ENCODE measurements at places on chromosomes 16 and 17. TPM values are rescaled to one million over a fixed set of nuclear protein-coding genes. Genes with fewer than 3 reads are reported as not detected.

CACNG4 gene
- 0.31 TPM for total RNA-seq

UMOD gene
- 65.7 TPM for total RNA-seq

TBC1D26 gene
- not detected for total RNA-seq

ZNRF1 gene
- total RNA-seq, result 23.1 TPM

DNA sequence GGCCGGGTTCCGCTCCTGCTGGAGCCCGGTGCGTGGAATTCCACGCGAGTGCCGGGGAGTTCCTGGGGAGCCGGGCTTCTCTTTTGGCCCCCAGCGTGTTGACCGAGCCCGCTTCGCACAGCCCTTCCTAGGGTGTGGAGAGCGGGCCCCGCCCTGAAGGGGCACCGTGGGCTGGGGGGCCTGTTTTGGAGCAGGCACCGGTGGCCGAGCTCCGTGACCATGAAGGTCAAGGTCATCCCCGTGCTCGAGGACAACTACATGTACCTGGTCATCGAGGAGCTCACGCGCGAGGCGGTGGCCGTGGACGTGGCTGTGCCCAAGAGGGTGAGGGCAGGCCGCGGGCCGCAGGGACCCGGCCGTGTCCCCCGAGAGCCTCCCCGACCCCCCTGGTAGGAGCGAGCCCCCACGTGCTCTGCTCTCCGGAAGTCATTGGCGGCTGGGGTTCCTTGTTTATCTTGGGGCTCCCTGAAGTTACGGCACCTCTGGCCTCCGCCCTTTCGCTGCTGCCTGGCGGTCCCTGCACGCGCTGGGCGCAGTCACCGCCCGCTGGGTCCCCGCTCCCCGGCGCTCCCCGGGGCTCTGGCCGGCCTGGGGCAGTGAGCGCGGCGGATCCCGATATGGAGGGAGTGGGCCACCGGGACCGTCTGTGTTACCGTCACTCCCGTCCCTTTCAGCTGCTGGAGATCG, 528 bp downstream of the HAGHL start:
- no peak for DNase-seq
- H3K27me3 ChIP-seq, result no peaks in the 10 kb centered on the region
- H3K4me1 ChIP-seq, result no peaks in the 10 kb centered on the region
- no peaks in the 10 kb centered on the region for H3K36me3 ChIP-seq
- no peak overlapping the region for H3K27ac ChIP-seq
- H3K4me3 ChIP-seq, result no peak overlapping the region

GRCh38 chr16:27444470-27444869, 42.5 kb downstream of the IL21R start:
- peak; percentile 15 for DNase-seq
- H3K4me3 ChIP-seq, result no peak overlapping the region
- H3K27ac ChIP-seq, result no peak overlapping the region
- peaks cover 3% of the 10 kb centered on the region for H3K4me1 ChIP-seq
- no peaks in the 10 kb centered on the region for H3K36me3 ChIP-seq
- no peaks in the 10 kb centered on the region for H3K27me3 ChIP-seq

- H3K27ac ChIP-seq, result no peak overlapping the region
- DNase-seq, result no peak
- no peaks in the 10 kb centered on the region for H3K36me3 ChIP-seq
- no peak overlapping the region for H3K4me3 ChIP-seq
- H3K27me3 ChIP-seq, result no peaks in the 10 kb centered on the region
Observed at GRCh38 chr17:31696703-31697325, 162.2 kb downstream of the COPRS start.

GRCh38 chr17:33266116-33266515, 27.0 kb downstream of the ASIC2 start:
- H3K27ac ChIP-seq, result no peak overlapping the region
- H3K36me3 ChIP-seq, result no peaks in the 10 kb centered on the region
- H3K4me1 ChIP-seq, result no peaks in the 10 kb centered on the region

DNA sequence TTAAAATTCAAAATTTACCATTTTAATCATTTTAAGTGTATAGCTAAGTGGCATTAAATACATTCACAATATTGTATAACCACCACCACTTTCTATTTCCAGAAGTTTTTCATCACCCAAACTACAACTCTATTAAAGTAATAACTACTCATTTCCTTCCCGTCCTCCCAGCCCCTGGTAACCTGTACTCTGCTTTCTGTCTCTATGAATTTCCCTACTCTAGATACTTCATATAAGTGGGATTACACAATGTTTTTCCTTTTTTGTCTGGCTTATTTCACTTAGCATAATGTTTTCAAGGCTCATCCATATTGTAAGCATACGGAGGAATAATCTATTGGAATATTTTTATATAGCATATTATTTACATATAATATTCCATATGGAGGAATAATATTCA, 29.7 kb downstream of the ESRP2 start:
- H3K27me3 ChIP-seq, result no peaks in the 10 kb centered on the region
- peaks cover 3% of the 10 kb centered on the region for H3K36me3 ChIP-seq
- no peak overlapping the region for H3K27ac ChIP-seq
- no peak overlapping the region for H3K4me3 ChIP-seq
- DNase-seq, result no peak

DNA sequence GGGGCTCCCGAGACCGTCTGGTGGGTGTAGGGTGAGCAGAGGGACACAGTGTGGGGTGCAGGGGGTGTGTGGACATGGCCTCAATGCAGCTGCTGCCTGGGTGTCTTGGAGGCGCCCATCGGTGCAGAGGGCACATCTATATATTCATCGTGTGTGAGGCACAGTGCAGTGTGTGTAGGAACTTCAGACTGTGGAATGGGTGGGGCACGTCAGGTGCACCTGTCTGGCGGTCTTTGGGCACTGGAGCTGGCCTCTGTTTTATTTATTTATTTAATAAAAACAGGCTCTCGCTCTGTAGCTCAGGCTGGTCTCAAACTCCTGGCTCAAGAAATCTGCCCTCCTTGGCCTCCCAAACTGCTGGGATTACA, 16.8 kb downstream of the LASP1 start:
- peaks cover 32% of the 10 kb centered on the region for H3K4me1 ChIP-seq
- H3K27ac ChIP-seq, result no peak overlapping the region
- no peak overlapping the region for H3K4me3 ChIP-seq
- H3K36me3 ChIP-seq, result peaks cover 16% of the 10 kb centered on the region
- no peaks in the 10 kb centered on the region for H3K27me3 ChIP-seq

- H3K27me3 ChIP-seq, result no peaks in the 10 kb centered on the region
- H3K36me3 ChIP-seq, result no peaks in the 10 kb centered on the region
- H3K27ac ChIP-seq, result peak overlapping the region; percentile 93
- H3K4me3 ChIP-seq, result peak overlapping the region; percentile 66
- peaks cover 14% of the 10 kb centered on the region for H3K4me1 ChIP-seq
Observed at GRCh38 chr17:80220736-80221215, 549 bp downstream of the SLC26A11 start.

DNA sequence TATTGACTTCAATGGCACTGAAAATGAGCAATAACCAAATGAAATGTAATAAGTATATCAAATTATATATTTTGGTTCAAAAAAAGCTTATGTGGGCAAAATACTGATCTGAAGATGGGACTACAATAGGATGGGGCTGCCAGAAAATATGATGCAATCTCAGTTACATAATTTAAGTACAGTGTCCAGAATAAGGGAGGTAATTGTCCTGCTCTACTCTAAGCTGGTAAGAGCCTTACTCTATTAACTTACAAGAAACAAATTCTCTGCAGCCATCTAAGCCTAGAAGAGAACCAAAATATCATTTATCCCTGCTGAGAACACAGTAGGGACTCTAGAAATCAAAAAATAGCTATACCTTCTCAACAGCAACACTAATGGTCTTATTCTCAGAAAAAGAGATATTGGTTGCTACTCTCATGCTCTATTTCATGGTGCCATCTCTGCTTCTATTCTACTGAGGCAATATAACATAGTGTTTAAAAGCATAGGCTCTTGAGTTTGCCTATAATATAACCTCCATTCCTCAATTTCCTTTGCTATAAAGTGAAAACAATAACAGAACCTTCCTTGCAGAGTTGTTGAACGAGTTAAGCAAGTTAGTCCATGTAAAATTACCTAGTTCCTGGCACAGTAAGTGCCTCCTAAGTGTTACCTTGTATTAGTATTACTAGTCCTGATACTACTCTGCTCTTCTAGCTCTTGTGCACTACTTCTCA, 19.9 kb downstream of the NQO1 start:
- DNase-seq, result no peak
- no peaks in the 10 kb centered on the region for H3K27me3 ChIP-seq
- no peaks in the 10 kb centered on the region for H3K36me3 ChIP-seq
- no peak overlapping the region for H3K27ac ChIP-seq
- peaks cover 13% of the 10 kb centered on the region for H3K4me1 ChIP-seq

- H3K27ac ChIP-seq, result no peak overlapping the region
- H3K36me3 ChIP-seq, result no peaks in the 10 kb centered on the region
- no peaks in the 10 kb centered on the region for H3K27me3 ChIP-seq
- H3K4me1 ChIP-seq, result peaks cover 20% of the 10 kb centered on the region
- H3K4me3 ChIP-seq, result no peak overlapping the region
Observed at GRCh38 chr17:77312061-77312701, 171.4 kb downstream of the SEC14L1 start.

DNA sequence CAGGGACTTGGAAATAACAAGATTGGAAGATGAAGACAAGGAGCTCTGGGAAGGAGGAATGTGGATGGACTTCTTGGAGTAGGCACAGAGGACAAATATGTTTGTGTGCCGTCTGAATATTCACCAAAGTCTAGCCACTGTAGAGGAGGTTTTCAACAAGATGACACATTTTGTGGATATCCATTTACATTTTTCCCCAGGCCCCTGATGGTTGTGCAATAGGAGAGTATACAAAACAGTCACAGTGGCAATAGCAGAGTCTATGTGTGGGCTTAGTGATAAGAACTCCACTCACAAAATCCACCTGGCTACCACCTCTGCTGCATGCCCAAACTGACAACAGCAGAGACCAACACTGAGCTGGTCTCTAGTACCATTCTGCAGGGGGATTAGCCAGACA, 32.6 kb upstream of the RPL38 start:
- no peaks in the 10 kb centered on the region for H3K4me1 ChIP-seq
- no peaks in the 10 kb centered on the region for H3K36me3 ChIP-seq
- no peak for DNase-seq
- H3K27ac ChIP-seq, result no peak overlapping the region
- H3K27me3 ChIP-seq, result no peaks in the 10 kb centered on the region

DNA sequence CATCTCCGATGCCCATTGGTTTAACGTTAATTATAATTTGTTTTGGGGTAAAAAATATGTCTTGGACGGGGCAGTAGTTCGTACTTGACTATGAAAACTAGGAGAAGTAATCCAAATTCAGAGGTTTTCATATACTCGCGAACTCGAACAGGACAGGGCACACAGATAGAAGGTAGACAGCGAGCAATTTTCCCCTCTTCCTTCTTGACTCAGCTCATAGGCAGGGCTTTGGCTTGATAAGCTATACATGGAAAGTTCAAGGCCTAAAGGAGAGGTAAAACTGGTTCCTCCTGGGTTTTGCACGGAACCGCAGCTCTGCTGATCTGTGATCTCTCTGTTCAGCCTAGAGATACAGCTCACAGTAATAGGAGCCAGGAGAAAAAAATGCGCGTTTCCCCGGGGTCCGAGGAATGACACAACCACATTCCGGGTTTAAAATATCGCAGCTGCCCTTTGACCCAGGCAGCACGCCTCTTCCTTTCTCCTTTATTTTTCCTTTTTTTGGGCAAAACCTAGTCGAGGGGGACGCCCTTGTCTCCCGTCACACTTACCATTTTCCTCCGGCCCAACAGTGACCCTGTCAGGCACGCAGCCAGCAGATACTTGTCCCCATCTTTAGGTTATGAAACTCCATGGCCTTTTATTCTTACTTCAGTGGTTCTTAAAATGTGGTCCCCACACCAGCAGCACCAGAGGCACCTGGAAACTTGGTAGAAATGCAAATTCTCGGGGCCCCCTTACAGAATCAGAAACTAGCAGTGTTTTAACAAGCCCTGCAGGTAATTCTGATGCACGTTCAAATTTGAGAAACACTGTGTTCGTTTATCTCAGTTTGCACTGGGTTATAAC, 1.7 kb upstream of the LASP1 start:
- H3K4me3 ChIP-seq, result peak overlapping the region; percentile 74
- no peaks in the 10 kb centered on the region for H3K36me3 ChIP-seq
- H3K4me1 ChIP-seq, result no peaks in the 10 kb centered on the region
- DNase-seq, result peak; percentile 92
- H3K27me3 ChIP-seq, result no peaks in the 10 kb centered on the region

GRCh38 chr16:84103678-84104077, 13.1 kb downstream of the MBTPS1 start:
- peaks cover 2% of the 10 kb centered on the region for H3K36me3 ChIP-seq
- no peak for DNase-seq
- H3K4me3 ChIP-seq, result no peak overlapping the region
- H3K27me3 ChIP-seq, result no peaks in the 10 kb centered on the region

- no peak overlapping the region for H3K4me3 ChIP-seq
- H3K27me3 ChIP-seq, result no peaks in the 10 kb centered on the region
- H3K27ac ChIP-seq, result no peak overlapping the region
- no peaks in the 10 kb centered on the region for H3K4me1 ChIP-seq
Observed at GRCh38 chr16:48517493-48517892, 92.5 kb downstream of the N4BP1 start.

DNA sequence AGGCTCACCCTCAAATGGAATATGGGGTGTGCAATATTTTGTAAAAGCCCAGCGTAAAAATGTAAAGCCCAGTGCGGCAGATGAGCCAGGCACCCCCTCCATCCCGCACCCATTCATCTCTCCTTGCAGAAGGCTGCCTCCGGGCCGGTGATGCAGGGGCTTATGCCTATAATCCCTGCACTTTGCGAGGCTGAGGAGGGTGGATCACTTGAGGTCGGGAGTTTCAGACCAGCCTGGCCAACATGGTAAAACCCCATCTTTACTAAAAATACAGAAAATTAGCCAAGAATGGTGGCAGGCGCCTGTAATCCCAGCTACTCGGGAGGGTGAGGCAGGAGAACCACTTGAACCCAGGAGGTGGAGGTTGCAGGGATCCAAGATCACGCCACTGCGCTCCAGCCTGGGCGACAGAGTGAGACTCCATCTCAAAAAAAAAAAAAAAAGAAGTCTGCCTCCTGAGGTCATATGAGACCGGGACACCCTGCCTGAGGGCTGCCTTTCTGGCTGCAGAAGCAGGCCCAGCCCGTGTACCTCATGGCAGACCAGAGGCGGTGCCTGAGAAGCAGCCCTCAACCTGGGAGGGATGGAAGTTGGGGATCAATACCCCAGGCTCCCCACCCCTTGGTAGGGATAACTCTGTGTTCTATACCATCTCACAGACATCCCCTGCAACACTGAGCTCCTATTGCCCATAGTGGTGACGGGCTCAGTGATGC, 17.5 kb upstream of the ATP2C2 start:
- no peaks in the 10 kb centered on the region for H3K27me3 ChIP-seq
- H3K4me1 ChIP-seq, result peaks cover 11% of the 10 kb centered on the region
- H3K36me3 ChIP-seq, result no peaks in the 10 kb centered on the region
- H3K4me3 ChIP-seq, result no peak overlapping the region
- DNase-seq, result no peak

DNA sequence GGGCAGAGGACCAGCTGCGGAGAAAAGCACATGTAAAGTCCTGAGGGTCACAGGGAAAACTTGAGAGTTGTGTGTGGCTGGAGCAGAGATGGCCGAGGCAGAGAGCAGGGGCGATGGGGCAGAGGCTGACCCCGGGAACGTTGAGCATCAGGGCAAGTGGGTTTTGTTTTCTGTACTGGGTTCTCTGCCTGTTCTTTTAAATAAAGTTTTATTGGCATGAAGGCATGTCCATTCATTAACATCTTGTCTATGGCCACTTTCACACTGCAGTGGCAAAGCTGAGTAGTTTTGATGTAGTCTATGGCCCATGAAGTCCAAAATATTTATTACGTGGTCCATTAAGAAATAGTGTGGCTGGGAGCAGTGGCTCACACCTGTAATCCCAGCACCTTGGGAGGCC, 64.4 kb downstream of the ABCC1 start:
- H3K36me3 ChIP-seq, result peaks cover 9% of the 10 kb centered on the region
- peaks cover 6% of the 10 kb centered on the region for H3K4me1 ChIP-seq
- no peaks in the 10 kb centered on the region for H3K27me3 ChIP-seq
- H3K27ac ChIP-seq, result no peak overlapping the region
- DNase-seq, result no peak

GRCh38 chr17:31488264-31488981, 96.9 kb downstream of the RAB11FIP4 start:
- no peaks in the 10 kb centered on the region for H3K36me3 ChIP-seq
- H3K27me3 ChIP-seq, result peaks cover 4% of the 10 kb centered on the region
- peaks cover 43% of the 10 kb centered on the region for H3K4me1 ChIP-seq

Measured in kidney (tissue), 22 donors.